ENCODE measurements at places on chromosomes 3 and 15. TPM values are rescaled to one million over a fixed set of nuclear protein-coding genes. Genes with fewer than 3 reads are reported as not detected.

DNA sequence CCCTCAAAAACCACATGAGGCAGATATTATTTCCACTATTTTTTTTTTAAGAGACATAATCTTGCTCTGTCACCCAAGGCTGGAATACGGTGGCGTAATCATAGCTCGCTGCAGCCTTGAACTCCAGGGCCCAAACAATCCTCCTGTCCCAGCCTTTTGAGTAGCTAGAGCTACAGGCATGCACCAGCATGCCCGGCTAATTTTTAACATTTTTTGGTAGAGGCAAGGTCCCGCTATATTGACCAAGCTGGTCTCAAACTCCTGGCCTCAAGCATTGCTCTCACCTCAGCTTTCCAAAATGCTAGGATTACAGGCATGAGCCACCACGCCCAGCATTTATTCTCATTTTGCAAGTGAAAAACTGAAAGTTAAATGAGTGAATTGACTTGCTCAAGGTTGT lies 50.8 kb upstream of the PIAS1 start:
- H3K36me3 ChIP-seq: no peaks in the 10 kb centered on the region
- H3K27ac ChIP-seq: no peak overlapping the region
- H3K27me3 ChIP-seq: no peaks in the 10 kb centered on the region
- H3K4me3 ChIP-seq: no peak overlapping the region
- peaks cover 6% of the 10 kb centered on the region for H3K4me1 ChIP-seq

DNA sequence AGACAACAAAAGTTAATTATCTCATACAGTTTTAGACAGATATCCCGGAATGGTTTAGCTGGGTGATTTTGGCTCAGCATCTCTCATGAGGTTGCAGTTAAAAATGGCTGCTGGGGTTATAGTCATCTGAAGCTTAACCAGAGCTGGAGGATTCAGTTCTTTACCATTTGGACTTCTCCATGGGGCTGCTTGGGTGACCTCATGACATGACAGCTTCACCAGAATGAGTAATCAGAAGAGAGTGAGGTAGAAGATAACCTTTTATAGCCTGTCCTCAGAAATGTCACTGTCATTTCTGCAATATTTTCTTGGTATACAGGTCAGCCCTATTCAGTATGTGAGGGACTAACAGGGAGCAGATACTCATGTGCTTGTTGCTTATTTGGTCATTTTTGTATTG lies 30.9 kb downstream of the TFG start:
- H3K36me3 ChIP-seq: no peaks in the 10 kb centered on the region
- no peak overlapping the region for H3K27ac ChIP-seq
- no peaks in the 10 kb centered on the region for H3K4me1 ChIP-seq
- DNase-seq: no peak
- H3K4me3 ChIP-seq: no peak overlapping the region

The SCN11A gene
- total RNA-seq: 0.13 TPM

DNA sequence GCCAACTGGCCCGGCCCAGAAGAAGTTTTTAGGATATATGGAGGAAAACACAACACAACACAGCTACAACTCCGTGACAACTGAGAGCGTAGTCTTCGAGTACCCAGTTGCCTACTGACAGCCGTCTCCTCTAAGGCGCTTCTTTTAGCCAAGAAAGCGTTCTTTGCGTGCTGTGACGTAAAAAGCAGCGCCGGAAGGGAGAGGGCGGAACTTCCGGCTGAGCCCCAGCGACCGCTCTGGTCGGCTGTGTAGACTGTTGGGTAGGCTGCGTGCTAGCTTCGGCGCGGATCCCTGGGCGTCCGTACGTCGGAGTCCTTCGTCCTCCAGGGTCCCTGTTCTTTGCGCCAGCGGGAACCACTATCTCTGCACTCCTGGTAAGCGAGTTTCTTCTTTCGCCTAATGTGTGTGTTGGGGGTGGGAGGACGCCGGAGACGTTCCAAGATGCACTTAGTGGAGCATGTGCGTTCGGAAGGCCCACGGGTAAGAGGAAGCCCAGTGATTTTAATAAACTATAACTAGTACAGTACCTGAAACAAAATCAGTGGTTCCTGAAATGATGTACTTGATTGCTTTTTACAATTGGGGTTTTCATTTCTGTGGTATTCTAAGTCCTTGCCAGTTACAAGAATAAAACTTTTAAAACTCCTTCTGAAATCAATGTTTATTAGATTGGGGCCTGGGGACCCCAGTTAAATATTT lies at the start of gene TRMT10C:
TRMT10C (plus strand) TSS at position 239 of the 699 bp plus-strand sequence. CDS start 2,914 bp downstream, outside the sequence.
- peaks cover 42% of the 10 kb centered on the region for H3K27me3 ChIP-seq
- peaks cover 5% of the 10 kb centered on the region for H3K4me1 ChIP-seq
- peaks cover 23% of the 10 kb centered on the region for H3K36me3 ChIP-seq
- DNase-seq: peak; percentile 97
- H3K4me3 ChIP-seq: peak within 1 kb of the TSS; percentile 73

The TMPRSS7 gene
- not detected for total RNA-seq

The LTF gene
- 113 TPM for total RNA-seq

- no peaks in the 10 kb centered on the region for H3K27me3 ChIP-seq
- DNase-seq: no peak
- H3K27ac ChIP-seq: no peak overlapping the region
- H3K4me3 ChIP-seq: no peak overlapping the region
Observed at GRCh38 chr3:153615863-153616262, 453.8 kb downstream of the RAP2B start.

GRCh38 chr3:106635271-106635670 lies 742.0 kb upstream of the CCDC54 start:
- DNase-seq: no peak
- no peak overlapping the region for H3K27ac ChIP-seq
- no peaks in the 10 kb centered on the region for H3K27me3 ChIP-seq
- H3K4me3 ChIP-seq: no peak overlapping the region
- H3K36me3 ChIP-seq: no peaks in the 10 kb centered on the region

DNA sequence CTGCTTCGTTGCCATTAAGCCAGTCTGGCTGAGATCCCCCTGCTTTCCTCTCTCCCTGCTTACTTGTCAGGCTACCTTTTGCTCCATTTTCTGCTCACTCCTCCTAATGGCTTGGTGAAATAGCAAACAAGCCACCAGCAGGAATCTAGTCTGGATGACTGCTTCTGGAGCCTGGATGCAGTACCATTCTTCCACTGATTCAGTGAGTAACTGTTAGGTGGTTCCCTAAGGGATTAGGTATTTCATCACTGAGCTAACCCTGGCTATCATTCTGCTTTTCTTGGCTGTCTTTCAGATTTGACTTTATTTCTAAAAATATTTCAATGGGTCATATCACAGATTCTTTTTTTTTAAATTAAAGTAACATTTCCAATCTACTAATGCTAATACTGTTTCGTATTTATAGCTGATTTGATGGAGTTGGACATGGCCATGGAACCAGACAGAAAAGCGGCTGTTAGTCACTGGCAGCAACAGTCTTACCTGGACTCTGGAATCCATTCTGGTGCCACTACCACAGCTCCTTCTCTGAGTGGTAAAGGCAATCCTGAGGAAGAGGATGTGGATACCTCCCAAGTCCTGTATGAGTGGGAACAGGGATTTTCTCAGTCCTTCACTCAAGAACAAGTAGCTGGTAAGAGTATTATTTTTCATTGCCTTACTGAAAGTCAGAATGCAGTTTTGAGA lies 25.0 kb downstream of the CTNNB1 start:
- H3K36me3 ChIP-seq: peaks cover 22% of the 10 kb centered on the region
- no peaks in the 10 kb centered on the region for H3K27me3 ChIP-seq
- H3K27ac ChIP-seq: no peak overlapping the region
- no peak for DNase-seq
- H3K4me1 ChIP-seq: peaks cover 47% of the 10 kb centered on the region

GRCh38 chr15:74182131-74182530 lies 8.6 kb downstream of the ISLR start:
- no peaks in the 10 kb centered on the region for H3K27me3 ChIP-seq
- no peaks in the 10 kb centered on the region for H3K36me3 ChIP-seq
- peaks cover 8% of the 10 kb centered on the region for H3K4me1 ChIP-seq
- no peak for DNase-seq

DNA sequence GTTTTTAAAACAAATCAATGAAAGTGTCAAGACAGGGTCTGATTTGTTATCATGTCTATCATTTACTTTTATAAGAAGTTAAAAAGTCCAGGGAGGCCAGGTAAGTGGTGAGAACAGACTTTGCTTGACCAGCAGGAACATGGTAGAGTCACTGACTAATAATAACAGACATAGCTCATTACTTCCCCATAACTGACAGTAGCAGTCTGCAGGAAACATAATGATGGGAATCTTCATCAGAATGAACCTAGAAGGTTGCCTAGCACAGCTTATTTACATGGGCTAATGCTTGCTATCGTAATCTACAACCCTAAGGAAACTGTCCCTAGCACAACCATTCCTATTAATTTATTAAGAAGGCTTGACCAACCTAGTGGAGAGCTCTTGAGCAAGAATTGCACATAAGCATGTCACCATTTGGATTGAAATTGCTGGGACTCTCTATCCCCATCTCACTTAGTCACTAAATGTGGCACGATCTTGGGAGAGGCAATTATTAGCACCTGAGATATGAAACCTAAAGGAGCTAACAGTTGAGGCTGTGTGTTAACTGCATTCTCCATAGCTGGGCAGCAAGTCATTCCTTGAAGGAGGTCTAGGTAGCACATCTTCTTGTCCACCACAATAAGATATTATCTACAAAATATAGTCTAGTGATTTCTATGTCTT lies 139.6 kb upstream of the ZBTB20 start:
- H3K27ac ChIP-seq: no peak overlapping the region
- H3K36me3 ChIP-seq: no peaks in the 10 kb centered on the region
- DNase-seq: no peak
- no peak overlapping the region for H3K4me3 ChIP-seq

GRCh38 chr3:101643861-101644613 lies 32.9 kb downstream of the ZBTB11 start:
- no peak for DNase-seq
- H3K27ac ChIP-seq: no peak overlapping the region
- no peaks in the 10 kb centered on the region for H3K4me1 ChIP-seq
- H3K27me3 ChIP-seq: no peaks in the 10 kb centered on the region
- no peak overlapping the region for H3K4me3 ChIP-seq

The CLCN2 gene
- total RNA-seq: 4.4 TPM

DNA sequence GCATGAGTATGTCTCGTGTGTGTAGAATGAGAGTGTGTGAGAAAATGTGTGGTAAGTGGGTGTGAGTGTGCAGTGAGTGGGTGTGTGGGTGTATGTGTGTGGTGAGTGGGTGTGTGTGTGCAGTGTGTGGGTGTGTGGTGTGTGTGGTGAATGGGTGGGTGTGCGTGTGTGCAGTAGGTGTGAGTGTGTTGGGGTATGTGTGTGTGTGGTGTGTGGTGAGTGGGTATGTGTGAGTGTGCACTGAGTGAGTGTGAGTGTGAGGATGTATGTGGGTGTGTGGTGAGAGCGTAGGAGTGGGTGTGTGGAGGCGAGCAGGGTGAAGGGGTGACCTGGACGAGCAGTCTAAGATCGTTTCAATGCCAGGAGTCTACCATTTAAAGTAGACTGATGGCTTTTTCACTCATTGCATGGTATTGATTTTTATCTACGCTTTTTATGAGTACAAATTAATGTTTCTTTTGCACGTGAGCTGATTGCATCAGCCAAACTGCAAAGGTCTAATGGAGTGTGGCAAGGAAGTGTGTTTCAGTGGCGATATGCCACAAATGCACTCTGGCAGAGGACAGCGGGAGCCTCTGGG lies 1.6 kb upstream of the CPN2 start:
- DNase-seq: no peak
- H3K27me3 ChIP-seq: no peaks in the 10 kb centered on the region

- no peaks in the 10 kb centered on the region for H3K27me3 ChIP-seq
- no peaks in the 10 kb centered on the region for H3K36me3 ChIP-seq
- H3K4me3 ChIP-seq: no peak overlapping the region
- DNase-seq: no peak
- no peaks in the 10 kb centered on the region for H3K4me1 ChIP-seq
- no peak overlapping the region for H3K27ac ChIP-seq
Observed at GRCh38 chr3:76509179-76509830, 530.6 kb upstream of the ROBO2 start.

- H3K4me3 ChIP-seq: no peak overlapping the region
- no peak for DNase-seq
- no peak overlapping the region for H3K27ac ChIP-seq
- no peaks in the 10 kb centered on the region for H3K27me3 ChIP-seq
Observed at GRCh38 chr3:179771797-179772196, 119.0 kb downstream of the USP13 start.

DNA sequence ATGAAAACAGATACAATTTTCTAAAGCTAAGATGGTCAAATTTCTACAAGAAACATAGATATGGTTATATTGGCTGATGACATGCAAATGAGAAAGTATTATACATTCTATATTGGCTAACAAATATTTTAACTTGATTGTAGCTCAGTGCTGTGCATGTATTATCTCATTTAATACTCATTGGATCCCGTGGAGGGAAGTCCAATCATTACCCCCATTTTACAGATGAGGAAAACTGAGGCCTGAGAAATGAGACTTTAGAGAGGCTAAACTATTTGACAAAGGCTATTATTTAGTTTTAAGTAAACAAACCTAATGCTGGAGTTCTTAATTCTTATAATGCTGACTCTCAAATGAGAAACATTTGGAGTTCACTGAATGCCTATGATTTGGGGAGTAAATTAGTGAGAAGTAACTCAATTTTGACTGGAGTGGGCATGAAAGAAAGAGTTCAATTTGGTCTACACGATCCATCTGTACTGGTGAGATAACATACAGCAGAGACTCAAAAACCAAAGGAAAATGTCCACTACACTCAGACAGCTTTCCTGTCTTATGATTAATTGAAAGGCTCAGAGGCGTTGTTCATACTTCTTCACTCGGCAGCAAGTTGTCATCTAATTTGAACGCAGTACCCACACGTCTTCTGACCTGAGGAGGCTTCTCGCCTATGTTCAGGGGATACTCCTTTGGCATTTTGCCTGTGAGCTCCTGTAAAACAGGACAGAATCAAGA lies 72.2 kb upstream of the LMOD3 start:
- peak overlapping the region; percentile 1 for H3K27ac ChIP-seq
- no peak for DNase-seq
- H3K27me3 ChIP-seq: no peaks in the 10 kb centered on the region

DNA sequence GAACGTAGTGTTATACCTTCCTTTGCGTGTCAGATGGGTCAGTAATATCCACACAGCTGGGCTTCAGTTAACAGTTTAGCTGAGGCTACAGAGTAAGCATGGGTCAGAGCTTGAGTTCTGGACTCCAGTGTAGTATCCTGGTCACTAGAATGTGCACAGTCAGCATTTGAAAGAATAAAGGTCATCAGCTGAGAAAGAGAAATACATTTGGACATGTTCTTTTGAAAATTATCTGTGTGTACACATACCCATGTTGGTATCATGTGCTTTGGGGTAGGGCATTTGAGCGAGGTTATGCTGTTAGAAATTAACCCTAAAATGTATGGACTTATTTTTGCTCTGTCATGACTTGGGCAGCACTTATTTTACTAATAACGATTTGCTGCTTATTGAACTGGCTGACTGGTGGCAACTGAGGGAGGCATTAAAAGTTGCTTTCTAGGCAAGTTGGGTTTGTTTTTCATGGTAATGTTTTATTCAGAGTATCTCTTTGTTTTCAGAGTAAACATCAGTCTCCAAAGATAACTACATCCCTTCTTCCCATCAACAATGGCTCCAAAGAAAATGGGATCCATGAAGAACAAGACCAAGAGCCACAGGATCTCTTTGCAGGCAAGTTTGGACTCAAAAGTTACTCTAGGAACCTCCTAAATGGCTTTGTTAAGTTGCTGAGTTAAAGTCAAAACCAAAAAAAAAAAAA lies 16.4 kb downstream of the SNX1 start:
- DNase-seq: no peak
- H3K27me3 ChIP-seq: no peaks in the 10 kb centered on the region
- no peaks in the 10 kb centered on the region for H3K36me3 ChIP-seq
